ENCODE measurements at places on chromosomes 2 and 18.

GRCh38 chr2:47357483-47357882, 45.5 kb upstream of the MSH2 start:
- DNase-seq, result no peak

DNA sequence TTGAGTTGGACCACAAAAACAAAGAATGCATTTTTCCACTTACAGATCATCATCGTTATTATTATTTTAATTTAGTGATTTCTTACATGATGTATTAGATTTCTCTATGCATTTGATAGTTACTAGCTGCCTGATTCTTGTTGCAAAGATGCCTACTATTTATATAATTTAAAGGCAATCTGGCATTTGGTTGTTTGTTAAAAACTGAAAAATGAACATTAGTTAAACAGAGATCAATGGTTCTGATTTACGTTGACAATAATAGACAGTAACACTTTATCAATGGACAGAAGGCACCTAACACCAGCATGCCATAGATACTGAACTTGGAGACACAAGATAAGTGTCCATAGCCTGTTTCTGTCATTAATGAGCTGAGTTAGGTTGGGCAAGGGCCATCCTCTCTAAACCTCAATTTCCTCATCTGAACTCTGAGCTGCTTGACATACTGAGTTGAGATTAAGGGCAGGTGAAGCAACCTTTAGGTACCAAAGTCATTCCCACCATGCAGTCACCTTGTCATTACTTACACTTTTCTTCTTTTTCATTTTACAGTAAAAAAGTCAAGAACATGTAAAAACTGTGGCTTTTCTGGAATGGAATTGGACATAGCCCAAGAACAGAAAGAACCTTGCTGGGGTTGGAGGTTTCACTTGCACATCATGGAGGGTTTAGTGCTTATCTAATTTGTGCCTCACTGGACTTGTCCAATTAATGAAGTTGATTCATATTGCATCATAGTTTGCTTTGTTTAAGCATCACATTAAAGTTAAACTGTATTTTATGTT, 3.1 kb downstream of the CCL20 start:
- DNase-seq, result no peak

- no peak for DNase-seq
These were observed 15.2 kb upstream of the CHRNA1 start for GRCh38 chr2:174779361-174779928.

GRCh38 chr18:24094561-24094960, 44.3 kb upstream of the CABYR start:
- no peak for DNase-seq

GRCh38 chr2:15675456-15676195, 84.0 kb downstream of the DDX1 start:
- DNase-seq, result no peak

DNA sequence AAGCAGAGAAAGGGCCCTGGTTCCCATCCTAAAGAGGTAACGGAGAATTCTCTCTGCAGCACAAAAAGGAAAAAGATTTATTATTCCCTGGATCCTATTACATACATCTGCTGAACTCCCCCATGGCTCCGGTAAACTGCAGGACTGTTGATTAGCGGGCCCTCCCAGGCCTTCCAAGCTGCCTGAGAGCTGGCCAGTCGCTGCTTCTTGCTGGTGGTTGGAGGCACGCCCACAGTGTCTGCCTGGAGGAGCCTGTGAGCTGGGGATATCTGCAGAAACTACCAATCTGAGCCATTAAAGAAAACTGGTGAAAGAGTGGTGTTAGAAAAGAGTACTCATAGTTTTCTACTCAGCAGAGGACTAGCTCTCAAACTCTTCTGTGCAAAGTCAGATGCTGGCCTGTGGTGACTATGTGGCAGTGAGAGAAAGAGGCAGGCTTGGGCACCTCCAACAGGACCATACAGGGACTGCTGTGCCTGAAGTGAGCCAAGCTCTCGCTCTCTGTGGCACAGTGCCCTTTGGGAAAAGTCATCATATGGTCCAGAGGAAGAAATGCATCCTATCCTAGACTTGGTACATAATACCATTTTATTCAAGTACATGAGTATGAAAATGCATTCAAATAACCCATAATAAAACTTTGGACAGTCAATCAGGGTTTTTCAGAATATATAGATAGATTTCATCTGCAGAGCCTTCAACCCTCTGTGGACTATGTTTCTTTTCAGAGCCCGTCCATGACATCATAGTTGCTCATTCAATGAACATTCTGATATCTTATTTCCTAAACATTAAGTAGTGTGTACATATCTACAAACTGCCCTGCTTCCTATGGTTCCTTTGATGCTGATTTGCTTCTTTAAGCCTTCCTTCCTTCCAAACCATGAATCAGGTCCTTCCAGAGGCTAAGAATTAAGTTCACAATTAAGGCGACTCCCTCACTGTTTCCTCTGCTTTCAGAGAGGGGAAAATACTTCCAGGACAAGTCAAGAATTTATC, 242.0 kb upstream of the LYPD1 start:
- no peak for DNase-seq

DNA sequence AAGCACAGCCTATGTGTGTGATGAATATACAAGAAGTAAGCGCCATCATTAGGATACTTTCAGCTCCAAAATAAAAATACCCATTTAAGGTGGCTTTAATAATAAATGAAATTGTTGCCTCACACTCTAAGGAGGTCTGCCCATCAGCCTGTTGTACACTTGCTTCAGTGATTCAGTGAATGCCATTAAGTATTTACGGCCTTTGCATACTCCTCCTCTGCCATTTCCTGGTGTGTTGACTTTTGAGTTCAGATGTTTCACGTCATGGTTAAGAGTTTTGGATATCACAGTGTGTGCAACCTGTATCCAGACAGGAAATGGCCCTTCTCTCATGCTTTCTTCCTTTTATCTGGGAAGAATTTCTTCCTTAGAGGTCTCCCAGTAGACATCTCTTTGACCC, 38.6 kb upstream of the SNORC start:
- DNase-seq, result no peak

DNA sequence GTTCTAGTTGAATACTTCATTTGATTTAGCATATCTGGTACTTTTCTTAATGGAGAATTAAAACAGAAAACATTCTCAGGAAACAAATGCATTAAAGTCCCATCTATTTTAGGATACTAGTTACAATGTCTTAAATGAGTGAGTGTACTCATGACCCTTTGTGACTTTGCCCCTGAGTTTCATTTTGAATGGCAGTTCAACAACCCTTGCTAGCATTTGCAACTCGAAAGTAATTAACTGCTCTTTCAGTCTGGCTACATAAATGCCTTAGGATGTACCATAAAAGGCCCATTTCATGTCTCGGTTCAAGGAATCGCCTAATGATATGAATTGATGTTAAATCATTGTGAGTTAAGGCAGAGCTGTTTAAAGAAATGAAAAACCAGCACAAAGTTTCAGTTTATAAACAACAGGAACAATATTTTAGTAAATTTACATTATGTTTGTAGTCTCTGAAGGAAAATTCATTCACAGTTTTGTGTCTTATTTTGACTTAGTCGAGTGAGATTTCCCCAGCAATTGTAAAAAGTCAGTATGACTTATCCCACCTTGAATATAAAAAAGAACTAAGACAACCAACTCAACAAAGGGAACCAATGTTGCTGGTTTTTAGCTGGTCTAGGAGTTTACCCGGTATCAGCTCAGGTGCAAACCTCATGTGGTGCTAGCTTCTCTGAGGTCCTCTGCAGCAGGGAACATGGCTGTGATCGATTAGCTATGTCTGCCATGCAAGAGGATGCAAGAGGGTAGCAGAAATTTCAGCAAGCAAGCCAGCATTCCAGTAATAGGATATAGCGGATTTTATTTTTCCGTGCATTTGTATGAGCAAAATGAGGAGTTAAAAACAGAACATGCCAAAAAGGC, 386.2 kb downstream of the PTPRM start:
- peak; percentile 54 for DNase-seq

DNA sequence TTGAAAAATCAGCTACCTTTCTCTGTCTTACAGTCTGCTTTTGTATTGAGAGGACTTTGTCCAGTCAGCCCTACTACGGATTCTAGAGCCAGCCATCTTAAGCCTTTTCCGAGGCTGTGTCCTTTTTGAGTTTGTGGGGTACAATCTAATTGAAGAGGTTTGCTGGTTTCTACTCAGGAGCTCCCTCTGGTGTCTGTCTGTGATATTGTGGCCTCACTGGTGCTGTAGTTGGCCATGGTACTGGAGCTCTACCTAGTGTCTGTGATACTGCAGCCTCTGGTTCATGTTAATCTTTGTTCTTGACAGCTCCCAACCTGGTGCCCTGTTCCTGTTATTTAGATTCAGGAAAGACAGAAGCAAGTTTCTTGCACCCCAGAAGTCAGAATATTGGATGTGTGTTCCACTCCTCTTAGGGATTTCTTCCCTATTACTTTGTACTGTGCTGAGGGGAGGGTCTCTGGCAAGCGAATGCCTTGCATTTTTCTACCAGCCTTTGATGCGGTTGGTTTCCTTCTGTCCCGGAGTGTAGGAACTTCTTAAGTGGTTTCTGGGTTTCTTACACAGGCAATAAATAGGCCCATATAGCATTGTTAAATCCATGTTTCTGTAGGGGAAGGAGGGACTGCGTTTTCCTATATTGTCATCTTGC, 78.5 kb downstream of the ACSL3 start:
- DNase-seq, result peak; percentile 27

GRCh38 chr2:142718576-142719155, 158.8 kb upstream of the KYNU start:
- no peak for DNase-seq

DNA sequence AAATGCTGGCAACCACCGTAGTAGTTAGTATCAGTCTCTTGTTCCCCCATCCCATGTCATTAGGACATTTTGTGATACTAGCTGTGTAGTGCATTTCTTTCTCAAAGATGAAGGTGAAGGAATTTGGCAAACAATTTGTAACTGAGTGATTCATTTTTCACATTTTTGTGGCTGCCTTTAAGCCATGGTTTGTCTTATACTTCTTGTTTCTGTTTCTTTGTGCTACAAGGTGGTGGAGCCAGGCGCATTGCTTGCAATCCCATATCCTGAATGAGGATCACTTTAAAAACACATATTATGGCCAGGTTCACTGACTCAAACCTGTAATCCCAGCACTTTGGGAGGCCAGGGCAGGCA, 40.6 kb downstream of the GPD2 start:
- DNase-seq, result no peak

DNA sequence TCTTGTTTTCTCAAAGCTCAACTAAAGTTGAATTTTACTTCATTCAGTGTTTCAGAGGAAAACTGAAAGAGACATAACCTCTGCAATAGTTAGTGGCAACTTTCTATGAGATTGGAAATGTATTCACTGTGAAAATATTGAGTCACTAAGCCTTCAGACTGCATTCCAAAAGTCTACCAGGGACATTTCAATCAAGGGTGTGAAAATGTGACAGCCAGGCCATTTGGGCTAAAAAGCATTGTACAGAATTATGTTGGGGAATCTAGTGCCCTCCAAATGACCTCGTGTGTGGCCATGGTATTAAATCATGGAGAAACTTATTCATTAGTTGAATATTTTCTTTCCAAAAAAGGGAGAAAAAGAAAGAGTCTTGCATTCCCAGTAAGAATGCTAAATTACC, 251.9 kb downstream of the GRB14 start:
- DNase-seq, result no peak

DNA sequence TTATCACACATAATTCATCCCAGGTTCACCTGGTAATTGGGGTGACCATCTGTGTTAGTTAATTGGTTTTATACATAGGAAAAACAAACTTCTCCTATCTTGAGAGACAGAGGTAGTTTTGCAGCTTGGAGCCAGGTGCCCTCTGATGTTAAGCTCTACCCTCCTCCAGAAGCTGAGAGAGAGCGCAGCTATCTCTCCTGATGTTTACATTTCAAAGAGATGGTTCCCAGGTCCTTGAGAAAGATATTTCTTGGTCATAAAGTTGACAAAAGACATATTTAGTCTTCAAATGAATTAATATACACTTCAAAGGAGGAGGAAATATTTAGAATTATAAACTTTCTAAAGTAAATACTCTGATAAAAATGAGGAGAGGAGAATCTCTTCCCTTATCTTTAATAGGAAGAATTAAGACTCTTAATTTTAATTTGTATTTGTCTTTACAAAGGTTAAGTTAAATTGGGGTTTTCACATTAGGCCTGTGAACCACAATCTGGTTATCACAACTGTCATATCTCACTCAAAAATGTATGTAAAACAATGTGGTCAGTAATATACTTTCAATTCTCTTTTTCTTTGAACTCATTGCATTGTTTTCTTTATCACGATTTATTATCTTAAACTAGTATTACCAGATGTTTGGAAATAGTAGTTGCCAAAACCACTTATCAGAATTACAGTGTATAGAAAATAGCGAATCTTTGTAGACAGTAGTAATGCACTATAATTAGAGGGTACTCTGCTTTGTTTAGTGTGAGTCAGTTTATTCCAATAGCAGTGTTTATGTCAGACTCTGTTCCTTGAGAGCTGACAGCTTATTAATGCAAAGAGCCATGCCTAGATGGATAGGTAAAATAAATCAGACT, 26.8 kb downstream of the SERPINB4 start:
- DNase-seq, result no peak

DNA sequence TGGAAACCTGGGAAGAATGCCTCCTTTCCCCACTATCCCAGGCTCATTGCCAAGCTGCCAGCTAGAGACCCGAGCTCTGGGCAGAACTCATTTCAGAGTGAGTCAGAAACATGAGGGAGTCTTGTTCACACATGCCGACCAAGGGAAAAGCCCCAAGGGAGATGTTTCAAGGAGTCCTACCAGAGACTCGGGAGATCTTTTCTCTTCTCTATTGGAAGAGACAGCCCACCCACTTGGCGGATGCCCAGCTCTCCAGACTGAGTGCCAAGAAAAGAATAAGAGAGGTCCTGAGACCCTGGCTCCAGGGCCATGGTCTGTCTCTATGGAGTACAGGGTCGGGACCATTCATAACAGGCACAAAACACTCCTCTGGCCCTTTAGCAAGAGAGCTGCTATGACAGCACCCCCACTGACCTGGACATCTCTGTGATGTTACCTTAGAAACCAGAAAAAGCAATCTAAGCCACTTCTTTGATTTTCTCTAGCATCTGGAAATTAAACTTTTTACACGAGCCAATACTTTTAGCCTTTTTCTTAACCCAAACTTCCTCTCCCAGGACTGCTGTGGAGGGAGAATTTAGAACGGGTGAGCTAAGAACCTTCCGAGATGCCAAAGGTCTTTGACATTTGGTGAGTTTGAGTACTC, 18.5 kb upstream of the IGFBP5 start:
- no peak for DNase-seq

- no peak for DNase-seq
These were observed 99.8 kb upstream of the NEUROD1 start for GRCh38 chr2:181780047-181780651.

DNA sequence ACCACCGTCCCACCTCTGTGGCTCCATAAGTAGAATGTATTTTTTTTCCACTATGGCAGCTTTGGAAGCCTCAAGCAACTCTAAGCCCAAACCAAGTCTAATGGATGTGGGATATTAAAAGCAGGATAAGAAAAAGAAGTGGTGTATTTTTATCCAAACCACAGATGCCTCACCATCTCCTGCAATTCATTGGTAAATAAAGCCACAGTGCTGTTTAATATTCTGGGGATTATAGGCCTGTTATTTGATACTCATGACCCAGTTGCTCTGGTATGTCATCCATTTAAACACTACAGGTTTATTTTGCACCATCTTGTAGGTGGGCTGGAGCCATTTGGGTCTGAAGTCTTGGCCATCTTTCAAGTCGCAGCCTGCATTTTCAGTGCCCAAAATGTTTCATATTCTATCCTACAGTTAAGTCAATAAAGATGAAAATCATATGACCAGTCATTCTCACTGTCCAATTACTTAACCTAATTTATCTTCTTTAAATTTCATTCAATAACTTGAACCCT, 279.5 kb upstream of the EPHA4 start:
- DNase-seq, result no peak
